Heart left ventricle (tissue), 16 donors: ENCODE measurements at places on chromosomes 13 and 19. TPM values are rescaled to one million over a fixed set of nuclear protein-coding genes. Genes with fewer than 3 reads are reported as not detected.

DNA sequence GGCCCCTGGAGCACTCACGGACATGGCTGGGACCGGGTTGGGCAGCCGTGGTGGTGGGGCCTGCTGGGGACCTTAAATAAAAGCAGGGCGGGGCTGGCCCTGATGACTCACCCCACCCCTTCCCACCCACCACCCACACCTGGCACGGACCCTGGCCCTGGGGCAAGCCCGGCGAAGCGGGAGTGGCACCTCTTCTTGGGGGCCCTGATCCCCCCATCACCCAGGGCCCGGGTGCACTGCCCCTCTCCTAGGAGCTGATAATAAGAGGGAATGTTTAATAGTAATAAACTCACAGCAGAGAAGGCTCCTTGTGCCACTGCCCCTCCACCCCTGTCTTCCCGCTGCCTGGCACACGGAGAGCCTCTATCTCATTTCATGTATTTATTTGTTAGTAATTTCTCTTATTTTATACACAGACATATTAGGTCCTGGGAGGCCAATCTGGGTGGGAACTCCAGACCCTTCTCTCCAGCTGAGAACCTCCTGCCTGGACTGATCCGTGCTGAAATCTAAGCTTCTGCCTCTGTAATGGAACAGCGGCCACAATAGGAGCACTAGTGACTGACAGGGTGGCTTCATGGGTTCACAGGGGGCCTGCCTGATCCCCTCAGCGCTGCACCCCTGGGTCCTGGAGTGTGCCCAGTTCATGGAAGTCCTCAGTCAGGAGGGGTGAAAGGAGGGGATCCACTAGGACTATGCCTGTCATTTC is at the start of gene LGALS7:
LGALS7 (minus strand) TSS at position 49 of the 709 bp plus-strand sequence; CDS start at position 24, 25 bp downstream.
- DNase-seq, result no peak

- peak; percentile 48 for DNase-seq
These were observed 404 bp downstream of the C19orf44 start for GRCh38 chr19:16496613-16496983.

DNA sequence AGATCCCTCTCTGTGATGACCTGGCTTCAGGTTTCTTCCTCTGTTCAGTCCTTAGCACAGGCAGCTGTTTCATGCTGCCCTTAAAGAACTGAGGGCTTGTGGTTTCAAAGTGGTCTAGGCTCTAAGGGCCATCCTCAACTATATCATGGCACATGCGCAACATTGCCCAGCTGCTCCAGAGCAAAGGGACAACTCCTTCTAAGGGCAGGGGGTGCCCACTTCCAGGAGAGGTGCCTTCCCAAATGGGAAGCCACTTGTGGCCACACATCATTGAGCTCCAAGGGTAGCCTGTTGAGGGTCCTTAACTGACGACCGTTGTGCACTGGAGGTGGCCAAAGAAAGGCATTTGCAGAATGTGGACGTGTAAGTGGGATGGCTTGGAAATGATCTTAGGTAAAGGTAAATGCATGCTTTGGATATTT is 7.3 kb downstream of the GPR183 start:
- DNase-seq, result no peak

DNA sequence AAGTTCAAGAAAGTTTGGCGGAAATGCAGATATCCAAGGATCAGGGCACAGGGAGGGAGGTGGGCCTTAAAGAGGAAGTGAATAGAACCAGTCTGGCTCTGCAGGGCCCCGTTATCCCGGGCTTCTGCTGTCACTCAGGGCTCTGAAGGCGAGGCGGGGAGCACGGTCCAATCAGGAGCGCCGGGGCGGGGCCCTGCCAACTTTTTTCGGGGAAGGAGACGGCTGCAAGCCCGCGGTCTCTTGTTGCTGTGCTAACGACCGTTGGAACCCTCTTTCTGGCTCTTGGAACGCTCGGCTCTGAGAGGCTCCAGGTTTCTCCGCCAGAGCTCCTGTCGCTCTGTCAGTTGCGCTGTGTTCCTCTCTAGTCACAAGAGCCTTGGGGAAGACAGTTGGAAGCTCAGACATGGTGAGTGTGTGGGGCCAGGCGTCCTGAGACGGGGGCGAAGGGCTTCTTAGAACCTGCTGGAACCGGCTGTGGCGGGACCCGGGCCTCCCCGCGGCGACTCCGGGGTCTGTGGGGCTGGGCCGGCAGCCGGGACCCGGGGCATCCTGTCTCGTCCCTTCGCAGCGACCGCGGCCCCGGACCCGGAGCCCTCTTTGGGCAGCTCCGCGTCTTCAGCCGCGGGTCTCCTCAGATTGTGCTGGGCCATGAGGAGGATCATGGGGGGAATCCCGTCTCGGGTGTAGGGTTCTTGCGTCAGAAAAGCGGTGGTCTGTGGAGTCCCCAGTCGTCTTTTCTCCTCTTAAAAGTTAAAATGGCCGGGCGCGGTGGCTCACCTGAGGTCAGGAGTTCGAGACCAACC is 27.7 kb downstream of the ZNF844 start:
- DNase-seq, result peak; percentile 93

GRCh38 chr19:10848230-10848856 is at the start of gene C19orf38:
C19orf38 (plus strand) TSS chr19:10848415; CDS start chr19:10848509, 94 bp downstream.
- DNase-seq, result no peak

DNA sequence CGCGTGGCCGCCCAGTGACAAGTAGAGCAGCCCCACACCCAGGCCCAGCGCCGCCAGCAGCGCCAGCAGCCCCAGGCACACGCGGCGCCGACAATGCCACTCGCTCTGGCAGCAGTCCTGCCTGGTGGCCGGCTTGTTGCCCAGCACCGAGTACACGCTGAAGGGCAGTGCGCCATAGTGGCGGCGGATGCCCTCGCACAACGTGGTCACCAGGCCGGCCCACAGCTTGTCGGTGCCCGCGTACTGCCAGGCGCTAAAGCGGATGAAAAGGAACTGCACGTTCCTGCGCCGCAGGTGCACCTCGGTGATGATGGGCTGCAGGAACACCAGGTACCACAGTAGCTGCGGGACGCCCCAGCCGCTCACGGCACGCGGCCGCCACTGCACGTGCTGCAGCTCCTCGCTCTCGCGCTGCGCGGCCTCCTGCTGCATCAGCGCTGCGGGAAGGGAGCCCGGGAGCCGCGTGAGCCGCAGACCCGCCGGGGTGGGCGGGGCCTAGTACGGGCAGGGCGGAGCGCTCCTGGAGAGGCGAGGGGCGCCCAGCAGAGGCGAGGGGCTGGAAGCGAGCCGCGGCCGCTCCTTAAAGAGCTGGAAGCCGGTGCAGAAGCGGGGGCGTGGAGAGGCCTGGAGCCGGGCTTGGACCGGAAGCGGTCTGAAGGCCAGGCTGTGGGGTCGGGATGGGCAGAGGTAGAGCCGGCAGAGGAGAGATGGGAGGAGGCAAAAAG is 7.3 kb downstream of the NKPD1 start:
- peak; percentile 49 for DNase-seq

GRCh38 chr19:41295499-41295898 is 14.5 kb upstream of the CCDC97 start:
- no peak for DNase-seq

DNA sequence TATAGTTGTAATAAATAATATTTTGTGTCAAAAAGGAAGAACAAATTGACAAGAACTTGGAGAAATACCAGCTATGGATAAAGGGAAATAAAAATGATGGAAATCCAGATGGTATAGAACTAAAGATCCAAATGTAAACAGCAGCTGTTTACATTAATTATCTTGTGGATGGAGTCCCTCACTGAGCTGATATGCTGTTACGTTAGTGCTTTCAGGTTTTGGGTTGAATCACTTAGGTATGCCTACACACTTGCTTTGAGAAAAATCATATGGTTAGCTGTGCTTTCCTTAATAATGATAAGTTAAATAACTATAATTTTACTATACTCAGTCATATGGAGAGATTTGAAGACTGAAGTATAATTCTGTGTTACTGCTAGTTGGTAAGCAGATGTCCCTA is 27.7 kb downstream of the WASF3 start:
- no peak for DNase-seq

DNA sequence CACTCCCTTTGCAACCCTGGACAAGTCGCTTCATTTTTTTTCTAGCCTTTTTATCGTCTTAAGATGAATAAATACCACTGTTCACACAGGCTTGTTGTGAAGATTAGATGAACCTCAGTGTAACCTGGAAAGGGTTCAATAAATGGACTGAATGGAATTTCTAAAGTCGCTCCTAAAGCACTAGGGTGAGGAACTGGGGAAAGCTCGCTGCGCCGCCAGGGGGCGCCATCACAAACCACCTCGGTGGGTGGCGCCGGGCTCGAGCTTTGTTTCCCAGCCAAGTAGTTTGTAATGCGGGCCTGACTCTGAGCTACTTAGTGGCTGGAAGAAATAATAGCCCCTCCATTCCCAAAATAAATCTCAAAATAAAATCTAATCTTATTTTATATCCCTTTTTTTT is 2.2 kb upstream of the CEACAM6 start:
- no peak for DNase-seq

DNA sequence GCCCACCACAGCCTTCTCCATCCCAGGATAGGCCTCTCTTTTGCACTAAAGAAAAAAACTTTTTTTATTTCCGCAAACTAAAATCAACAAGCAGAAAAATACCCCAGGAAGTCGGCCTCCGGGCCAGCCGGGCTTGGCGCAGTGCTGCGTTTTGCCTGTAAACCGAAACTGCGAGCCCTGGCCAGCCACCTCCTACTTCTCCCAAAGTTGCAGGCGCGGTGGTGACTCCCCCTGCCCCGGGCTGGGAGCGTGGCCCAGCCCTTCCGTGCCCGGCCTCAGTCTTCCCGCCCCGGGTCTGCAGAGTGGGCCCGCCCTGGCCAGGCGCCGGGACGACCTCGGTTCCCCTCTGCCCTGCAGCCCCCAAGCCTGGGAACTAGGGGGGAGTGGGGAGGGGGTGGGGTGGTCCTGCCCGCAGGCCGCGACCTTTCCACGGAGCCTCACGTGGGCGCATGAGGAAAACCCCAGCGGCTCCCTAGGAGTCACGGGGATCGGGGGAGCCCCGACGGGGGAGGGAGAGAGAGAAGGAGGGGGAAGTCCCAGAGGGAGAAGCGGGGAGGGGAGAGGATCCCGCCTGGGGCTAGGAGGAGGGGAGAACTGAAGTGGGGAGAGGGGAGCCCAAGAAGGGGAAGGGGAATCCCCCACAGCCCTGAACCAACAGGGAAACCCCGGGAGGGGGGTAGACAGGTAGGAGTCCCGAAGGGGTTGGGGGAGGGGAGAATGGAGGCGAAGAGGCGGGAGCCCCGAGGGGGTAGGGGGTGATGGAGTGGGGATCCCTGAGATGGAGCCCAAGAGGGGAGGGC is 3.0 kb downstream of the GADD45B start:
- peak; percentile 91 for DNase-seq

DNA sequence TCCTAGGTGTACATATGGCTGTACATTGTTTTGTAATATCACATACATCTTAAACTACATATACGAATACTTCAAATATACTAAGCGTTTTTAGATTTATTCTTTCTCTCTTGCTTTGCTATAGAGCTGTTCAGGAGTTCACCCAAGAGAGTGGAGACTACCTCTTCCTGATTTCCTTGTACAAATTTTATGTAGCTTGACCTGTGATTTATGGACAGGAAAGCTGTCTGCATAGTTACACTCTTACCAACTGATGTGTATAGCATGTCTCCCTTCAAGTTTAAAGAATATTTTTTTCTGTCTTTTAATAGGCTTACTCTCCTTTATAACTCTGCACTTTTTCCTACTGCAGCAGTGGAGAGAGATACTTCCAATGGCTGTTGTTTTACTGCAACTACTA is 428.7 kb downstream of the NDFIP2 start:
- DNase-seq, result no peak

DNA sequence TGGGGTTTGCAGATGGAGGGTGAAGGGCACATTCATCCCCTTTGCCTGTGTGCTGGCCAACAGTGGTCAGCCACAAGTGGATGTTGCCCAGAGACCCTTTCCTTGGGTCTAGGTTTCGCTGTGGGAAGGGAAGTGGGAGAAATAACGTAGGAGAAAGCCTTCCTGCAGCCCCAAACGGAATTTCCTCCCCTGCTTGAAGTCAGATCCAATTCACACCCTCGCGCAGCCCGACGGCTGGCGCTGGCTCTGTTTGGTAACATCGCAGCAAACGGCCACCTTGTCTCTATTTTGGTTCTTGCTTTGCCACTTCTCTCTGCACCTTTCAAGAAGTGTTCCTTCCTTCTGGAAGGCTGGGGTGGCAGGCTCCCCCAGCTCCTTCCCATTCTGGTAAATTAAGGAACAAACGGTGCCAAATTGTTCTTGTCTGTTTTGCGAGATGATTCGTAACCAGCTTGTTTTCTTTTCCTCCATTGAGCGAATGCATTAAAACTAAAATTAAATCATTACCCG is 45.4 kb downstream of the CHST8 start:
- no peak for DNase-seq

DNA sequence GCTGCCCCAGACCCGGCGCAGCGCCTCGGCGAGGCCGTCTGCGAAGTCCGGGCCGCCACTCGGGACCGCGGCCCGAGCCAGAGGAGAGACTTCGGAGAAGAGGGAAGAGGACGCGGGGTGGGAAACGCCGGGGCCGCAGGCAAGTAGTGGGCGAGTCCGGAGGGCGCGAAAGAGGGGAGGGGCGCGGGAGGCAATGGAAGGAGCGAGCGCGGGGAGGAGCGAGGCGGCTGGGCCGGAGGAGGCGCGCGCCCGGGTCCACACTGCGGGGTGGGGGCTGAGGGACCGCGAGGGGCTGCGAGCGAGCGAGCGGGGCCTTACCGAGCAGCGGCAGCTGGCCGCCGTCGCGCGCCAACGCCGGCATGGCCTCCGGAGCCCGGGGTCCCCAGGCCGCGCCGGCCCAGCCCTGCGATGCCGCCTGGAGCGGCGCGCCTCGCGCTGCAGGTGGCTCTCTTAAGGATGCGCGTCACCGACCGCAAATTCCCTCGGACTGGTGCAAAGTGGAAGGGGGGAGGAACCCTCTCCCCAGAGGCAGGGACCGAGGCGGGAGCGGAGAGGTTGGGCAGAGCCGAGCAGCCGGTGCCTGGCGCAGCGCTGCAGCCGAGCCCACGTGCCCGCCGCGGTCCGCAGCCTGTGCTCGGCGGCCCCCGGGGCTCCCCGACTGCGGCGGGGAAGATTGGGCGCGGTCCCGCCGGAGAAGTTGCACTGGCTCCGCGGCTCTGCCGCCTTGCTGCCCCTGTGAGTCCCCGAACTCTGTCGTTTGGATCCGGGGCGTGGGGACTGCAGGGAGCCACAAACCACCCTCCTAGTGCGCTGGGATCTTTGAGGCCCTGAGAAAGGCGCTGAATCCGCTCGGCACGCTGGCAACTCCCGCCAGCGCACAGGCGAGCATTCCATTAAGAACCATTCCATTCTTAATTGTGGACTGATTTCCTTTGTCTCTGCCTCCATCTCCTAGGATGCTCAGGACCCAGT is at the start of gene FLT3:
FLT3 (minus strand) TSS at position 427 of the 972 bp plus-strand sequence; CDS start at position 361, 66 bp downstream.
- DNase-seq, result peak; percentile 21

DNA sequence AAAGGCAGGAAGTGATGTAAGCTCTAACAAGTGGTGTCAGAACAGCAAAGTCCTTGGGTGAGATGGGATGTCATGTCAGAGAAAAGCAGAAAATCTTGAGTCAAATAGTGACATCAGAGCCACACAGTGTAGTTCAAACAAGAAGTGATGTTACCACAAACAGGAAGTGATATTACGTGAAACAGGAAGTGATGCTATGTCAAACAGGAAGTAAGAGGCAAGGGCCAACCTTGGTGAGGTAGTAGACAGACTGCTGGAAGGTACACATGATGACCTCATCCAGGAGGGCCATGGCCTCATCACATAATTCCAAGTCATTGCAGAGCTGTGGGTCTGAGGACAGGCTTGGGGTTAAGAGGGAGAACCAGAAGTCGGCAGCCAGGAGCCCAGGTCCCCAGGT is 7.0 kb upstream of the MAMSTR start:
- DNase-seq, result no peak

- DNase-seq, result no peak
These were observed 659 bp upstream of the PAFAH1B3 start for GRCh38 chr19:42303101-42303464.

Gene UBE2S
- total RNA-seq, result 33.3 TPM

Gene LEUTX
- total RNA-seq, result not detected

Gene ZNF780B
- total RNA-seq, result 17.3 TPM

Gene NLRP11
- not detected for total RNA-seq

Gene HCST
- not detected for total RNA-seq

Gene CGB8
- not detected for total RNA-seq
